ENCODE measurements at places on chromosomes 13 and 19. TPM values are rescaled to one million over a fixed set of nuclear protein-coding genes. Genes with fewer than 3 reads are reported as not detected.

RNF225 gene
- not detected for polyA plus RNA-seq

SSBP4 gene
- 36.2 TPM for polyA plus RNA-seq

SBK2 gene
- polyA plus RNA-seq, result 228 TPM

RUBCNL gene
- 0.36 TPM for polyA plus RNA-seq

FUT1 gene
- 3.0 TPM for polyA plus RNA-seq

LIM2 gene
- polyA plus RNA-seq, result not detected

HCST gene
- 2.6 TPM for polyA plus RNA-seq

ZIC5 gene
- not detected for polyA plus RNA-seq

ZNF28 gene
- polyA plus RNA-seq, result 2.0 TPM

MISP gene
- polyA plus RNA-seq, result 0.02 TPM

ZNF93 gene
- polyA plus RNA-seq, result 1.9 TPM

KIR2DL1 gene
- polyA plus RNA-seq, result 0.11 TPM

FLT1 gene
- polyA plus RNA-seq, result 24.9 TPM

SULT2B1 gene
- 0.14 TPM for polyA plus RNA-seq

LRRC25 gene
- polyA plus RNA-seq, result 1.5 TPM

ZNF829 gene
- 1.6 TPM for polyA plus RNA-seq

Data from right cardiac atrium (tissue), 5 donors.